NCI-H1694 treated with DMSO at 0.1 percent for 48 hours (cell line): ENCODE measurements at places on chromosomes 2 and 18.

GRCh38 chr2:150168595-150169236 lies 318.8 kb downstream of the RND3 start:
- DNase-seq = no peak

- no peak for DNase-seq
Measured at GRCh38 chr2:151498178-151498577, 88.5 kb downstream of the RIF1 start.

GRCh38 chr2:3248754-3249475 lies 128.7 kb downstream of the EIPR1 start:
- DNase-seq = no peak

DNA sequence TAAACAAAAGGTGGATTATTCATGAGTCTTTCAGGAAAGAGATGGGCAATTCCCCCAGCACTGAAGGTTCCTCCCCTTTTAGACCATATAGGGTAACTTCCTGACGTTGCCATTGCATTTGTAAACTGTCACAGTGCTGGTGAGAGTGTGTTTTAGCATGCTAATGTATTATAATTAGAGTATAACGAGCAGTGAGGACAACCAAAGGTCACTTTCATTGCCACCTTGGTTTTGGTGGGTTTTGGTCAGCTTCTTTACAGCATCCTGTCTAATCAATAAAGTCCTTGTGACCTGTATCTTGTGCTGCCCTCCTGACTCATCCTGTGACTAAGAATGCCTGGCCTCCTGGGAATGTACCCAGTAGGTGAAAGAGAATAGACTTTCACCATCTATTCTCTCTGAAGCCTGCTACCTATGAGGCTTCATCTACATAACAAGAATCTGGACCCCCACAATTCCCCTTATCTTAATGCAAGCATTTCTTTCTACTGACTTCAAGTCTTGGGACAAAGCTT lies 148.7 kb downstream of the CABLES1 start:
- no peak for DNase-seq

DNA sequence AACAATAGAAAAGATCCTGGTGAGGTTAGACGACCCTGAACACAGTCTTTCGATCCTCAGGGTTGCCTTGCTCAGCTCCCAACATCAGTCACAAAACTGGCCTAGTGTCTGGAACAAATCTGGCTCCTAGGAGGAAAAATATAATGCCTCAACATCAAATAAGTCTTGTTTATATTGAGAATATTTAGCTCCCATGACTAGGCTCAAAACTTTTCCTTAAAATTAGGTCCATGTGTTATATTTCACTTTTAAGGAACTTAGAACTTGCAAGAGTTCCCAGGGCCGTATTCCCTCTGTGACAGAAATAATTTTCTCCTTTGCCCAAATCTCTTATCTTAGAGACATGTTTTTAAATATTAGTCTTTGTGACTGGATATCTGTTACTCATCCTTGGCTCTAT lies 819.7 kb upstream of the ZEB2 start:
- DNase-seq = no peak

DNA sequence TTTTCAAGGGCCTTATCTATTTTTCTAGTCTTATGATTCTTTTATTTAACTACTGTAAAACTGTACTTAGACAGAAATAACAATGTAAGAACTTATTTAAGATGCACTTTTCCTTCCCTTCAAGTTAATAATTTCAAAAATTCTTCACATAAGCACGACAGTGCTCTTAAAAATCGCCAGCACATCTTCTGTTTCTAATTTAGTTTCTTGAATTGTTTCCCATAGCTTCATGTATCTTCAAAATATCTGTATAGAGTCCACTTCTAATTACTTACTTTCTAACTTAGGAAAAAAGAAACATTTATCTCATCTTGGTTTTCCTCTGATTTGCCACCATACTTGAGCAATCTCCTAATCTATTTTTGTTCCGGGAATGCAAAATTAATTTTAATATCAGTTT lies 196.1 kb downstream of the BABAM2 start:
- no peak for DNase-seq

- DNase-seq = no peak
Measured at GRCh38 chr2:171957061-171957460, 34.8 kb downstream of the HAT1 start.

- DNase-seq = peak; percentile 84
Measured at GRCh38 chr2:70994699-70995425, at the start of gene TEX261. TEX261 (minus strand) TSS chr2:70994873; CDS start chr2:70994757, 116 bp downstream.

- no peak for DNase-seq
Measured at GRCh38 chr2:150006591-150006990, 419.0 kb upstream of the MMADHC start.

DNA sequence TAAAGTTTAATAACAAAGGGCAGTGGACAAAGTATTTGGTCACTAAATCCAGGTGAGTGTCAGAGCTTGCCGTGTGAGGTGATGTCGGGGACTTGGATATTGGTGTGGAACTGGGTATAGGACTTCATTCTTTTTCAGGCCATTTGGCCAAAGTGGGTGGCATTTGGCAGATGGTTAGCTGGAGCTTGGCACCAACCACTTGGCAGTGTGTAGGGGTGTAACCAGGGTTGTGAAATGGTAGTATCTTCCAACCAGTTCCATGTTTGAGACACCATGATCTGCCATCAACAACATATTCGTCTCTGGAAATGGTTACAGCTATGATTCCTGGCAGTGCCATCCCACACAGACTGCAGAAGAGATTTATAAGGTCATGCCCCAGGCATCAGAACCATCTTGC lies 113.9 kb downstream of the CCDC85A start:
- DNase-seq = no peak

DNA sequence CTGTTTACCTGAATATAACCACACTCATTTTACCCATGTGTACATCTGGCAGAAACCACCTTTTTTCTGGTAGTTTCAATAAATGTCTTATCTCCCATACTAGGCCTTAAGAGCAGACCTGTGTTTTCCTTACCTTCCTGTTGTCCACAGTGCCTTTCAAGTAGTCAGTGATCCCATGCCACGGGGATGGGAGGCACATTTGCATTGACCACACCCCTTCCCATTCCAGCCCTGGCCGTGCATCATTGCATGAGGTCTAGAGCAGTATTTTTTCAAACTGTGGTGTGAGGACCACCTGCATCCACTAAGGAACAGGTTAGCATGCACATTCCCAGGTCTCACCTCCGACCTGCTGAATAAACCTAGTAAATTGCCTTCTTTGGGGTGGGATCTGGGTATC lies 165.2 kb upstream of the FOSL2 start:
- DNase-seq = no peak

DNA sequence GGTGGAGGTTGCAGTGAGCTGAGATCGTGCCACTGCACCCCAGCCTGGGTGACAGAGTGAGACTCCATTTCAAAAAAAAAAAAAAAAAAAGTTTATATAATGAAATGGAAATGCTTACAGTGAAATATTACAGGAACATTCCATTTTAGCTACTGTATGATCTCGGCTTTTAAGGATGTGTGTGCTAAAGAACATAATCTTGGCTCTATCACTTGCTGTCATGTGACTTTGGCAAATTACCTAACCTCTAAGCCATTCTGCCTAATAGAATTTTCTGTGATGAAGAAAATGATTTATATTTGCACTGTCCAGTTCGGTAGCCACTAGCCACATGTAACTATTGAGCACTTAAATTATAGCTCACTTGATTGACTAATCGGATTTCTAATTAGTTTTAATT lies 36.3 kb downstream of the SMAD4 start:
- no peak for DNase-seq

DNA sequence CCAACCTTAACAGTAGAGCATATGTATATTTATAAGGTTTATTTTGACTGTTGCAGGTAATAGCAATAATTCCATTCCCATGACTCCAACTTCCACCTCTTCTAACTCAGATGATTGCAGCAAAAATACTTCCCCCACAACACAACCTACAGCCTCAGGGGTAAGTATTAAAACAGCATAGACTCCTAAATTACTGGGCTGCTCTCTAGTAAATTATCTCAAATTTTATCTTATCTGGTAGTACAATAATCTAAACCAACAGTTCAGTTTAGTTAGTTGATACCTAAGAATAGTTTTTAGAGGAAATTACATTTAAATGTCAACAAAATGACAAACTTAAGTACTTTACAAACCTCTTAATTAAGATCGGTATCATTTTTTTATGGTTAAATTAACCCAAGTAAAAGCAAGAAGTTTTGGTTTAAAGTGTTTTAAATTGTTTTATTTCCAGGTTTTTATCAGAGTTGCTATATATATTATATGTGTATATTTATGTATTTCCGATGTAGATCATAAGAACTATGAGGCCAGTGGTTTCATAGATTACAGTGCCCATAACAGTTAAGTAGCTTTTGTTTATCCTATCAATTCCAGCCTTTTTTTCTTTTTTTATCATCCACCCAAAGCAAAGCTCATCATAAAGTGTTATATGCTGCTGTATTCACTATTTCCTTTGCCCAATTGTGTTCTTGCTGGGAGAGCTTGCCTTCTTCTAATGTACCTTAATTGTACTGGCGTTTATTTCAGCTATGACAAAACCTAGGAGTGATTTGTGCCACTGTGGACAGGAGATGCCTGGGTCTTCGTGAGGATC lies 13.7 kb downstream of the GATA6 start:
- no peak for DNase-seq

DNA sequence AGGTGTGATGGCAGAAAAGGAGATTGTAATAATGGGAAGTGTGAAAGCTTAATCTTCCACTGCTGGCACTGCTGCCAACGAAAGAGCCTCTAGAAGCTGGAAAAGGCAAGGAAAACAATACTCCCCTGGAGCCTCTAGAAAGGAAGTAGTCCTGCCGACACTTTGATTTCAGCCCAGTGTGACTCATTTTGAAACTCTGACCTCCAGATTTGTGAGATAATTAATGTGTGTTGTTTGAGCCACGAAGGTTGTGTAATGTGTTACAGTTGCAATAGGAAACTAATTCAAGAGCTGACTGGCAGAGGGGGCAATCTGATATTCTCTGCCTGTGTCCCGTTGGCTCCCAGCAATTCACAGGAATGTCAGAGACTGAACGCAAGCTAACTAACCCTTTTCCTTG lies 219.2 kb upstream of the UBE2E3 start:
- DNase-seq = no peak

DNA sequence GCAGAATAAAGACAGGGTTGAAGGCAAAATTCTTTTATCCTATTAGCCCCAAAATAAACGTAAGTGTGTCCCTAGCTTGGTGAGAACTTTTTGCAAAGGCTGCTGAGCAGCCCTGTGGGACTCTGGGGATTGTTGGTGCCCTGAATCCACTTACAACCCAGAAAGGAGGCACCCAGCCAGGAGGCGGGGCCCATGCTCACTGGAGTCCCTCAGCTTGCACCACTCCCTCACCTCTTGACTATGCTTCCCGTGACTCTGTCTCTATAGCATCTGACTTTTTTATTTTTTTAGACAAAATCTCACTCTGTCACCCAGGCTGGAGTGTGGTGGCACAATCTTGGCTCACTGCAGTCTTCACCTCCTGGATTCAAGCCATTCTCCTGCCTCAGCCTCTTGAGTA lies 15.8 kb upstream of the COL6A3 start:
- DNase-seq = no peak

GRCh38 chr2:47501374-47502200 lies 98.6 kb downstream of the MSH2 start:
- DNase-seq = no peak

DNA sequence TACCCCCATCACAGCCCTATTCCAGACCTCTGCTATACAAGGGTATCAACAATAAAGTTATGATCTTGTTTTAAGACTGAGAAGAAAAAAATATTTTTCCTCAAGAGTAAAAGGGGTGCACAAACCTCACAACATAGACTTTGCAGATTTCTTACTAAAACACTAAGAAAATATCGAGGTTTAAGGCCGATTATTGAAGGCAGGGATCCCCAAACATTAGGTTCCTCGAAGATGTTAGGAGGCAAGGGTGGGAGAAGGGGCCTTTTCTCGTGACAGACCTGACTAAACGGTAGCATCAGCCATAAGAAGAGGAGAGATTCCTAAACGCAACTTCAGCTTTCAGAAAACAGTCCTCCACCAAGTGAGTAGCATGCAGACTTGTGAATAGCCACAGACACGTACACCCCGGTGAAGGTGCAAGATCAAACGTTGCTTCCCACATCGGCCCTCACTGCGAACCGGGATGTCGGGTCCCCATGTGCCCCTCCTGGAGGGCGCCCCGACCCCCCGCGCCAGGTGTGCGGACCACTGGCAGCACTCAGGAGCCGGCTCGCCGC lies 678 bp downstream of the PIAS2 start:
- no peak for DNase-seq

GRCh38 chr18:24894880-24895279 lies 434.4 kb downstream of the HRH4 start:
- no peak for DNase-seq

- peak; percentile 29 for DNase-seq
Measured at GRCh38 chr2:105470979-105471378, 72.1 kb upstream of the FHL2 start.

DNA sequence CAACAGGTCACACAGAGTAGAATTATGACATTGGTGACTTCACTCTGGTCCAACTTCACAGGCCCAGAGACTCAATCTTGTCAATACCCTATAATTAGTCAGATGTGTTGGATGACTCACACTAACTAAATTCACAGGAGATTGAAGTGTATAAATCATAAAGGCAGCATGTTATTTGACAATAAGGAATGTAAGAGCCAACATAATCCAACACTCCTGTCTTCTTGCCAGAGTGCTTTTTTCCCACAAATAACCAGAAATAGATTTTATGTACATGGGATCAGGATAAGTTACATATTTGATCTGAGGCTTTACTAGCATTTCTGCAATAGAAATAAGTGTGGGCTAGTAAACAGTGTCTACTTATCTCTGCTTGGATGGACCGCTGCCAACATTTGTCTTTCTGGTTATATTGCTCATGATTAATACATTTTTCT lies 42.2 kb upstream of the ZSWIM2 start:
- no peak for DNase-seq

- no peak for DNase-seq
Measured at GRCh38 chr2:112954364-112954763, 23.4 kb upstream of the IL36G start.

GRCh38 chr2:19731037-19731436 lies 170.7 kb downstream of the TTC32 start:
- DNase-seq = no peak

- DNase-seq = no peak
Measured at GRCh38 chr2:177014946-177015345, 197.6 kb upstream of the HNRNPA3 start.

DNA sequence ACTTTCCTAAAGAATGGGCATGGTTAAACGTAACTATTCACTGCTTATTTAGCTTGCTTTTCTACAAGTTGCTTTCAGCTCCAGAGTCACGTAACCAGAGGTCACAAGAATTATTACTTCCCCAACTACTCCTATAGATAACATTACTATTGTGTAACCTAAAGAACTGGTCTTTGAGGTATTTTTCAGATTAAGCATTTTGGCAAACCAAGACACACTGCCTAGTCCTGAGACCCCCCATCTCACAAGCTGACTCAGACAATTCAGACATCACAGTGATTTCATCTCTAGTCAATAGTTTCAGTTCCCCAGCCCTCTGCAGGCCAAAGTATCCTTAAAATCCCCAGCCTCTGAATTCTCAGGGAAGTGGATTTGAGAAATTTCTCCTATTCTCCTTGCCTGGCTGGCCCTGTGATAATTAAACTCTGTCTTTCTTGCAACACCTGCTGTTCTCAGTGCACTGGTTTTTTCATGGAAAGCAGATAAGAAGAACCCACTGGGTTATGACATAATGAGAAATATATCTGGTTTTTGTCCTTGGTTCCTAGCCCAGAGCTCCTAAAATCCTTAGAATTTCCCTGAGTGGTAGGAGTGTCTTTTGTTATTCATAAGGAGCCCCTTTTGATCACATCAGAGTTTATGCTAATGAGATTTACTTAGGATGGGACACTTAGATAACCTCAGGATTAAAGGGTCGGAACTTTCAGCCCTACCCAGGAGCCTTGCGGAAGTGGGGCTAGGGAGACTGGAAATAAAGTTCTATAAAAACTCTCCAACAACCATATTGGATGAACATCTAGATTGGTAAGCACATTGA lies 1310.8 kb upstream of the CHAC2 start:
- no peak for DNase-seq

GRCh38 chr2:8571792-8572499 lies 109.9 kb upstream of the ID2 start:
- peak; percentile 21 for DNase-seq
